ENCODE measurements at places on chromosomes 4 and X. TPM values are rescaled to one million over a fixed set of nuclear protein-coding genes. Genes with fewer than 3 reads are reported as not detected.

GRCh38 chr4:143721317-143721716 is 20.8 kb upstream of the FREM3 start:
- no peaks in the 10 kb centered on the region for H3K27me3 ChIP-seq
- no peaks in the 10 kb centered on the region for H3K36me3 ChIP-seq
- no peak overlapping the region for H3K4me3 ChIP-seq
- H3K27ac ChIP-seq, result no peak overlapping the region

SYP gene
- total RNA-seq, result 0.34 TPM

DNA sequence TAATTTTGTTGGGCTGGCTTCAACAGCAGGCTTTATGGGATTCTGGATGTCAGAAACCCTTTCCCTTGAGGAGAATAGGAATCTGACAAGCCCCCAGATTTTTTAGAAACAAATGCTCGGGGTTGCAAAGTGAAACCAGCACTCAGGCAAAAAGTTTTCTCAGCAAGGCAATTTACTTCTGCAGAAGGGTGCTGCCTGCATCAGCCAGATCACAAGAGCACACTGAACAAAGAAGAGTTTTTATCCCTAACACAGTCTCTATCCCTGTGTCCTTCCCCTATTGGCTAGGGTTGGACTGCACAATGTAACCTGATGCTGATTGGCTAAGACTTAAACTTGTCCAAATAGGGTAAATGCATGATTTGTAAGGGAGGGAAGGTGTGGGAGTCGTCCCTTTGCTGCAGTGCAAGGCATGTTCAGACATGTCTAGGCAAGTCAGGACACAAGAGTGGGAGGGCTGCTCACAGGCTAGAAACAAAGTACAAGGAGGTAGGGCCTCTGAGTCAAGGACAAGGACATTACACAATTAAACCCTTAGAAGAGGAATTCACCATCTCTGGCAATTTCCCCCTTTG is 175.8 kb downstream of the CCNG2 start:
- H3K27me3 ChIP-seq, result peaks cover 7% of the 10 kb centered on the region
- peaks cover under 1% of the 10 kb centered on the region for H3K4me1 ChIP-seq
- DNase-seq, result no peak
- H3K27ac ChIP-seq, result no peak overlapping the region

GRCh38 chr4:18039113-18039512 is 17.6 kb upstream of the LCORL start:
- no peaks in the 10 kb centered on the region for H3K4me1 ChIP-seq
- no peaks in the 10 kb centered on the region for H3K36me3 ChIP-seq
- peaks cover 29% of the 10 kb centered on the region for H3K27me3 ChIP-seq
- no peak for DNase-seq
- H3K4me3 ChIP-seq, result no peak overlapping the region

DNA sequence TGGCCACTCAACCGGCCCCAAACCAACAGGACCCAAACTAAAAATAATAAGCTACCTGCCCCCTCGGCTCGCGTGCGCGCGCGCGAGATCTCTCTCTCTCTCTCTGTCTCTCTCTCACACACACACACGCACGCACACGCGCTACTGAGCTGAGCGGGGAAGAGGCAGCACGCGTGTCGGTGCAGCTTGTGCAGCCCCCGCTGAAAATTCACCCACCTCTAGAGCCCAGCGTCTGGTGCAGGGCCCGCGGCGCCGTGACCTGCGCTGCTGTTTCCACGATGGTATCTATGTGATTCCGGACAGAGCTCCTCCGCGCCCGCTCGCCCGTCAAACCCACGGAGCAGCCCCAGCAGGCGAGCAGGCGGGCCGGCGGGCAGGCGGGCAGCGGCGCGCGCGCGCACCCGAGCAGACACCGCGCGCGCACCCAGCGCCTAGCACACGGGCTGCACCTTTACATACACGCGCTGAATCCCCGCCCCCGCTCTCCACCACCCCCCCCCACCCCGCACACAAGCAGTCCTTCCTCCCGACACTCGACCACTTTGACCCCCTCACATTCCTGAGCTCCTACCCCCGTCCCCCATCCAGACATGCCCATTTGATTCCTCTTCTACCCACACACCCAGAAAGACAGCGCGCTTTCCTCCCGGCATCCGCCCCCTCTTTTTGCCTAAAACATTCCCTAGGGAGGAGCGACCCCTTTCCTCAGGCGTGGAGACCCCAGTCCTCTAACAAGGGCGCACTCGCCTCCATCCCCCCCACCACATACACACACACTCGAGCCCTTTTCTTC is 1.0 kb downstream of the SLITRK4 start:
- H3K4me3 ChIP-seq, result no peak overlapping the region
- H3K27me3 ChIP-seq, result peaks cover 12% of the 10 kb centered on the region
- DNase-seq, result no peak
- H3K36me3 ChIP-seq, result no peaks in the 10 kb centered on the region
- H3K4me1 ChIP-seq, result no peaks in the 10 kb centered on the region
- H3K27ac ChIP-seq, result no peak overlapping the region

DNA sequence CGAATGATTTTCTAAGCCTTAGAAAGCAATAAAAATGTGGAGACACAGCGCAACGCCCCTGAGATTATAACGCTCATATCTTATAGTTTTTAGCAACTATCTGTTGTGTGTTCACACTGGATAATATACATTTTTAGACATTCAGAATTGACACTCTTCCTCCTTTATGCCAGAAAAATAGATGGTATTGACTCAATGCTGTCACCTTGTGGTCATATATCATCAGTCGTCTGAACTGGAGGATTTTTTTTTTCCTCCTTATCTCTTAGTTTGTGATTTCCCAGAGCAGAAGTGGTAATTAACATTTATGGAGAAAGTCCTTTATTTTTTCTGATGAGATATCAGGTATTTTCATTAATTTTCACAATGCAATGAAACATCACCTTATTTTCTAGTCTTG is 759.6 kb downstream of the RAB28 start:
- DNase-seq, result no peak
- no peaks in the 10 kb centered on the region for H3K4me1 ChIP-seq
- no peak overlapping the region for H3K4me3 ChIP-seq
- H3K27me3 ChIP-seq, result peaks cover 11% of the 10 kb centered on the region
- no peaks in the 10 kb centered on the region for H3K36me3 ChIP-seq

DNA sequence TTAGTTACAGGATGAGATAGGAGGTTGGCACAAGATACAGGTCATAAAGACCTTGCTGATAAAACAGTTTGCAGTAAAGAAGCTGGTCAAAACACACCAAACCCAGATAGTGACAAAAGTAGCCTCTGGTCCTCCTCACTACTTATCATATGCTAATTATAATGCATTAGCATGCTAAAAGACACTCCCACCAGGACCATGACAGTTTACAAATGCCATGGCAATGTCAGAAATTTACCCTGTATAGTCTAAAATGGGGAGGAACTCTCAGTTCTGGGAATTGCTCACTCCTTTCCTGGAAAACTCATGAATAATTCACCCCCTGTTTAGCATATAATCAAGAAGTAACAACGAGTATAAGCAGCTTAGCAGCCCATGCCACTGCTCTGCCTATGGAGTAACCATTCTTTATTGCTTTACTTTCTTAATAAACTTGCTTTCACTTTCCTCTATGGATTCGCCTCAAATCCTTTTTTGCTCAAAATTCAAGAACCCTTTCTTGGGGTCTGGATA is 1254.4 kb downstream of the PCDH7 start:
- DNase-seq, result no peak
- no peaks in the 10 kb centered on the region for H3K4me1 ChIP-seq
- no peak overlapping the region for H3K4me3 ChIP-seq
- H3K27me3 ChIP-seq, result no peaks in the 10 kb centered on the region
- peaks cover 1% of the 10 kb centered on the region for H3K36me3 ChIP-seq

DNA sequence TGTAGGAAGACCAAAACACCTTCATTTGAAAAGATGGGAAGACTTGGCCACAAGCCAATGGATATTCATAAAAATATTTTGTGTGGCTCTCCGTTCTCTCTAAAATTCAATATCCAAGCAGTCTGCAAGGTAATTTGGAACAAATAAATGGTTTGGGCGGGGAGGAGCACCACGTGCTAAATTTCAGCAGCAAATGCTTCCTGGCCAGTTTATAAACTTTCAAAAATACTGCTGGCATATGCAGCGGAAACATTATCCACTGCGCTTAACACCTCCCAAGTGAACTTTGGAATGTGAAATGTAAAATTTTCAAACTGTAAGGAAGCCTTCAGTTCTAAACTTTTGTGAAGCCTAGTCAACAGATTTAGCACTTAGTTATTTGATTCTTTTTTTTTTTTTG is 191.0 kb downstream of the NSUN7 start:
- H3K27ac ChIP-seq, result no peak overlapping the region
- H3K36me3 ChIP-seq, result no peaks in the 10 kb centered on the region
- H3K27me3 ChIP-seq, result peaks cover 3% of the 10 kb centered on the region

DNA sequence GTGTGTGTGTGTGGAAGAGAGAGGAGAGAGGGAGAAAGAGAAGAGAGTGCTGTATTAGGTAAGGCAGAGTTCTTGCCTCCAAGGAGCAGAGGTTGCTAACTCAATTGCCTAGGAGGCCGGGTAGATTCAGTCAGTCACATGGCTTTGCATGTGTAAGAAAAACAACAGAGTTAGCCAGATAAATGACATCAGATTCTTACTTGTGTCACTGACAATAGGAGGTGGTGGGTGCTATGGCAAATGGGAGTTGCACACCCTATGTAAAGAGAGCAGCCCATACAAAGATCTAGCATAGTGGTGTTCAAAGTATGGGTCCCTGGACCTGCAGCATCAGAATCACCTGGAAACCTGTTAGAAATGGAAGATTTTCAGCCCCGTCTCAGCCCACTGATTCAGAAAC is 14.4 kb upstream of the PGRMC2 start:
- H3K27me3 ChIP-seq, result no peaks in the 10 kb centered on the region
- H3K4me1 ChIP-seq, result no peaks in the 10 kb centered on the region
- peaks cover 13% of the 10 kb centered on the region for H3K36me3 ChIP-seq
- no peak overlapping the region for H3K4me3 ChIP-seq
- H3K27ac ChIP-seq, result no peak overlapping the region
- no peak for DNase-seq

- peaks cover 1% of the 10 kb centered on the region for H3K27me3 ChIP-seq
- no peaks in the 10 kb centered on the region for H3K36me3 ChIP-seq
- no peak for DNase-seq
- no peaks in the 10 kb centered on the region for H3K4me1 ChIP-seq
- H3K4me3 ChIP-seq, result no peak overlapping the region
These were observed 108.9 kb downstream of the DLG3 start for GRCh38 chrX:70553516-70553915.

GRCh38 chr4:137253949-137254348 is 278.3 kb downstream of the PCDH18 start:
- no peak overlapping the region for H3K27ac ChIP-seq
- H3K36me3 ChIP-seq, result no peaks in the 10 kb centered on the region
- no peaks in the 10 kb centered on the region for H3K4me1 ChIP-seq
- no peaks in the 10 kb centered on the region for H3K27me3 ChIP-seq

DNA sequence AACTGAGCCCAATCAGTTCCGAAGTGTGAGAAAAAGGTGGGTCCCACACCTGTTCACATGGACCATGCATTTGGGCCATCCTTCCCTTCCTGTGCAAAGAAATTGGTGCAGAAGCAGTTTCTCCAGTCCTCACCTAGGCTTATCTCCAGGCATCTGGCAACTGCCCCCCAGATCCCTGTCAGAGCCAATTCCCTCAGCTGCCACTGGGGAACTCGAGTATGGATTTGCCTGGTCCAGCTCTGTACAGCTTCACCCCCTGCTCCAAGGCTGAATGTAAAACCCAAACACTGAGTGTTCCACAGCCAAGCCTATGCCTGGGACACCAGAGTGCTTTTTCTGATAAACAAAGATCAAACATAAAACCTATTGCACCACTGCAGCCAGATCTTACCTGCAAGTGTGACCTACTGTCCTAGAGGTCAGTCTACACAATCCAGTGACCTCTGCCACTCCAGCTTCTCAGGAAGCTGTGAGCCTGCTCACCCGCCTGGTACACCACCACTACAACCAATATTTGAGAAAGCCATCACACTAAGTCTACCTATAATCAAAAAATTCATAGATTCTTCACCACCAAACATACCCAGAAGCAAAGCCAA is 136.4 kb downstream of the STPG2 start:
- no peaks in the 10 kb centered on the region for H3K27me3 ChIP-seq
- no peak overlapping the region for H3K27ac ChIP-seq
- H3K36me3 ChIP-seq, result no peaks in the 10 kb centered on the region
- H3K4me1 ChIP-seq, result no peaks in the 10 kb centered on the region
- DNase-seq, result no peak
- H3K4me3 ChIP-seq, result no peak overlapping the region

SORCS2 gene
- total RNA-seq, result not detected

GAGE13 gene
- not detected for total RNA-seq

RHOXF1 gene
- total RNA-seq, result 1.7 TPM

- peaks cover 8% of the 10 kb centered on the region for H3K4me1 ChIP-seq
- no peak overlapping the region for H3K27ac ChIP-seq
- peaks cover 5% of the 10 kb centered on the region for H3K36me3 ChIP-seq
- H3K4me3 ChIP-seq, result no peak overlapping the region
- DNase-seq, result no peak
These were observed 29.0 kb downstream of the CLOCK start for GRCh38 chr4:55517526-55518229.

- DNase-seq, result no peak
- H3K4me3 ChIP-seq, result no peak overlapping the region
- H3K36me3 ChIP-seq, result peaks cover 40% of the 10 kb centered on the region
- H3K4me1 ChIP-seq, result no peaks in the 10 kb centered on the region
These were observed 141.8 kb downstream of the JADE1 start for GRCh38 chr4:128951316-128951715.

GATA1 gene
- not detected for total RNA-seq

DNA sequence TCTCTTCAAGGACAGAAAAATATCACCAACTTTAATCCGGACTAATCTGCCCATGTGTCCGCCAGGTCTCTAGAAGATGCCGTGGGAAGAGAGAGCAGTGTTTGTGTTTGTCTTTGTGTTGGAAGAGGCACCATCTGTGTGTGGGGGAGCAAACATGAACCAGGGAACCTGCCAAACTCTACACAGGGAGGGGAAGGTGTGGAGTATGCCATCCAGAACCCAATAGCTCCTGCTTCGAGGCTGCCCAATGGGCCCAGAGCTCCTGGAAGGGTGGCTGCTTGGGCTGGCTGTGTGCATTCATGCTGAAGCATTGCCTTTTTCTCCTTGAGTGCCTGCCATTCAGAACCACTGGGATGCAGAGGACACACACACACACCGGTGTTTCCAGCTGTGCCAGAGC is 536.2 kb downstream of the MID1IP1 start:
- no peak for DNase-seq
- peak overlapping the region; percentile 64 for H3K4me3 ChIP-seq

AFF2 gene
- total RNA-seq, result 1.3 TPM

ADH1B gene
- not detected for total RNA-seq

- no peaks in the 10 kb centered on the region for H3K36me3 ChIP-seq
- no peak overlapping the region for H3K27ac ChIP-seq
- DNase-seq, result no peak
- no peak overlapping the region for H3K4me3 ChIP-seq
- H3K4me1 ChIP-seq, result no peaks in the 10 kb centered on the region
- H3K27me3 ChIP-seq, result no peaks in the 10 kb centered on the region
These were observed 65.8 kb downstream of the SCML2 start for GRCh38 chrX:18288716-18289115.
